ENCODE measurements at places on chromosomes 16 and 17.

- no peak for DNase-seq
Measured at GRCh38 chr17:78166416-78166815, 2.0 kb upstream of the SYNGR2 start.

- no peak for DNase-seq
Measured at GRCh38 chr16:2748757-2749455, 3.5 kb upstream of the SRRM2 start.

DNA sequence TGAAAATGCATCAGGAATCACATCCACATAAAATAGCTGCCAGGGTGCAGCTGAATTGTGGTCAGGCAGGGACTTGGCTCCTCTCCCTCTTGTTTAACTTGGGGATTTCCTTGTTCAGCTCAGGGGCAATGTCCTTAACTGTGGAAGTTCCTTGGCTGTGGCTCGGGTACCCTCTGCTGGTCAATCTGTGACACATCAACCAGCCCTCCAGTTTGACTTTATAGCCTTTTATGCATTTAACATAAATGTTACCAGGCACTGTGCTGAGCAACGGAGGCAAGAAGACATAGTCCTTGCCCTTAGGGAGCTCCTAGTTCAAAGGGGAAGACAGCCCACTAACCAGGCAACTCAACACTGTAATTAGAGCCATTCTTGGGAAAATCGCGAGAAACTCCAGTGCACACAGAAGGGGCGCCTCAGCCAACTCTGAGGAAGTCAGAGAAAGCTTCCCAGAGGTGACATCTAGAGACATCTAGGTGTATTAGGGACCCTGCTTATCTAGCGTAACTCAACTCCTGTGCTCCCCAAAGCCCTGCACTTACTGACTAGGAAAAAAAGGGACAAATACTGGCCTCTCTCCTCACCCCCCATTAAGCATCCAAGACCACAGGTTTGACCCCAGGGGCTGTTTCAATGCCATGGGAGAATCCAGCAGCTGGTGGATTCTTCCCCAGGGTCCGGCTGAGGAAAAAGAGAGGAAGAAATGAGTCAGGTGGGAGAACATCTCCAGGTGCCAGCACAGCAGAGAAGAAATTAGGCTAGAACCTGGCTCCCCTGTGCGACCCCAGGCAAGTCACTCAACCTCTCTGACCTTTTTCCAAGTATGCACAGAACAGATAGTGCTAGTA, 17.3 kb upstream of the EEF2K start:
- DNase-seq = peak; percentile 12

DNA sequence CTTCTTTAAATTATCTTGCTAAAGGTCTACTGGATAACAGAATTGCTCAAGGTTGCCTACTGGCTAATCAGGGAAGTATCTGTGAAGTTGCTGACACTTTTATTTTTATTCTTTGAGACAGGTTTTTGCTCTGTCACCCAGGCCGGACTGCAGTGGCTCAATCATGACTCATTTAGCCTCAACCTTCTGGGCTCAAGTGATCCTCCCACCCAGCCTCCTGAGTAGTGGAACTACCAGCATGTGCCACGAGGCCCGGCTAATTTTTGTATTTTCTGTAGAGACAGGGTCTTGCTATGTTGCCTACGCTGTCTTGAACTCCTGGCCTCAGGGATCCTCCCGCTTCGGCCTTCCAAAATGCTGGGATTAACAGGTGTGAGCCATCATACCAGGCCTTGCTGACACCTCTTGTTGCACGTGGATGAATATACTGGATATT, 43.1 kb downstream of the GLG1 start:
- DNase-seq = no peak

GRCh38 chr17:27153005-27153404, 140.9 kb upstream of the WSB1 start:
- no peak for DNase-seq

DNA sequence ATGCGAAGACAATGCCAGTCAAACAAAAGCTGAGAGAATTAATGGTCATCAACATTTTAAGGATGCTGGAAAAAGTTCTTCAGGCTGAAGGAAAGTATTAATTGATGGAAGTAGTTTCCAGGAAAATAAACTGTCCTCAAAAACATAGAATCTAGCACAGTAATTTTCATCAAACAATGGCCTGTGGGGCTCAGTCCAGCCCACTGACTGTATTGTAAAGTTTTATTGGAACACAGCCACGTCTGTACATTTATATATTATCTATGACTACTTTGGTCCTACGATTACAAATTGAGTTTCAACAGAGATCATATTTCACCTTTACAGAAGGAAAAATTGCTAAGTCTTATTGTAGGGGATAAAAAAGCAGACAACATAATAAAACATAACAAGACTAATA, 484.5 kb downstream of the KCNJ2 start:
- no peak for DNase-seq

GRCh38 chr16:14121872-14122271, 50.8 kb downstream of the MRTFB start:
- no peak for DNase-seq

- no peak for DNase-seq
Measured at GRCh38 chr17:10063730-10064241, 134.6 kb downstream of the GAS7 start.

- DNase-seq = no peak
Measured at GRCh38 chr17:51238255-51238887, 21.5 kb downstream of the MBTD1 start.

DNA sequence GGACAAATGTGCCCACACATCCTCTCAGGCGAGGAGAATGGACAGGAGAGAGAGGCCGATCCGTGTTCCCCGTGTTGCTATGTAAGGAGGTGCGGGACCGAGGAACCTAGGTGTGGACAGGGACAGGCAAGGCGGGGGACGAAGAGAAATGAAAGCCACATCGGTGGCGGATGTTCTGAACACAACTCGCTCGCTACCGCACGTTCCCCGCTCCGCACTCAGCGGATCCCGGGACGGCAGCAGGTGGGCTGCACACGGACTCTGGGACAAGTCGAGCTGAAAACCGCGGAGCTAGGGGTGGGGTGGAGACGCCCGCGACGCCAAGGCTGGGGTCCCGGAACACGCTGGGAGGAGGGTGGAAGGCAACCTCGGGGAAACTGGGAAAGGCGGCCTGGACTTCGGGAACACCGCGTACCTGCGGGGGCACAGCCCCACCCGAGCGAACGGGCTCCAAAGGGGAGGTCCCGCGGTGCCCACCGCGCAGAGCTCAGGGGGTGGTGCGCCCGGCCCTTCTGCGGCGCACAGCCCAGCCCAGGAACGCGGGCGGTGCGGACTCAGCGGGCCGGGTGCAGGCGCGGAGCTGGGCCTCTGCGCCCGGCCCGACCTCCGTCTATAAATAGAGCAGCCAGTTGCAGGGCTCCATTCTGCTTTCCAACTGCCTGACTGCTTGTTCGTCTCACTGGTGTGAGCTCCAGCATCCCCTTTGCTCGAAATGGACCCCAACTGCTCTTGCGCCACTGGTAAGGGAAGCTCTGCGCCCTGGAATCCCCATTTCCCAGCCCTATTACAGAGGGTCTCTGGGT, at the start of gene MT1E:
Gene MT1E (plus strand): TSS at position 642 of the 803 bp plus-strand sequence. CDS start 71 bp downstream, at position 713.
- DNase-seq = no peak

DNA sequence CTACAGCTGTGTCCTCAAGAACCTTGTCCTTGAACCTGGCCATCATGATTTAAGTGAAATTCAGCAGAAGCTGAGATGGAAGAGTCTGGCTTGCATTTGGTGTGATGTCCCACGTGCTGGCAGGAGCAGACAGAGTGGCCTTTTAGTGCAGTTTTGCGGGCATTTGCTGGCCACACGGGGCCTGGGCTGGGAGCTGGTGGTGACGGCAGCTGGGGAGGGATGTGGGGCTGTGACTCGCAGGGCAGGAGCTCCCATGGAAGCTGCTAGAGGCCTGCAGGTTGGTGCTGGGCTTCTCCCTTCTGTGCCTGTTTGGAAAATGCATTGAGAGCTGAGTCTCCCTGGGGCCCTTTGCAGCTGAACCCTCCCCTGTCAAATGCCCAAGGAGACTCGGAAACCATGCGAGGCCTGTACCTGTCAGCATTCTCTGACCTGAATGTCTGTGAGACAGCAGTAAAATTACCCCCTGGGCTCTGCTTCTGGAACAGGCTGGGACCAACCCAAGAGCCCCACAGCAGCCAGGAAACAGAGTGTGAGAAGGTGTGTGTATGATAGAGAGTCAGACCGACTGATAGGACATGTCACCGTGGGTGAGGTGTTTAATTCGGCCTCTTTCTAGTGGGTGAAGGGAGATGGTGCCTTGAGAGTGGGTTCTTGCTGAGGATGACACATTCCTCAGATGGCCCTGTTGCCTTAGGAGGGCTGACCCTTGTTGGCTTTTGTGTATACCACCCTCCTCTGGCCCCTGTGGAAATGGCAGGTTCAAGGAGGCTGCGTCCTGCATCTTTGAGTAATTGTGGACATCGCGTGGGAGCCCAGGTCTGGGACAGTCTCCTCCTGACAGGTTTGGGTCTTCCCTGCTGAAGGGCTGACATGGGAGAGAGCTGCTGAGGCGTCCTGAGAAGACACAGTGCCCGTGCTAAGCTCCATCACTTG, 145.5 kb downstream of the MSI2 start:
- DNase-seq = no peak

DNA sequence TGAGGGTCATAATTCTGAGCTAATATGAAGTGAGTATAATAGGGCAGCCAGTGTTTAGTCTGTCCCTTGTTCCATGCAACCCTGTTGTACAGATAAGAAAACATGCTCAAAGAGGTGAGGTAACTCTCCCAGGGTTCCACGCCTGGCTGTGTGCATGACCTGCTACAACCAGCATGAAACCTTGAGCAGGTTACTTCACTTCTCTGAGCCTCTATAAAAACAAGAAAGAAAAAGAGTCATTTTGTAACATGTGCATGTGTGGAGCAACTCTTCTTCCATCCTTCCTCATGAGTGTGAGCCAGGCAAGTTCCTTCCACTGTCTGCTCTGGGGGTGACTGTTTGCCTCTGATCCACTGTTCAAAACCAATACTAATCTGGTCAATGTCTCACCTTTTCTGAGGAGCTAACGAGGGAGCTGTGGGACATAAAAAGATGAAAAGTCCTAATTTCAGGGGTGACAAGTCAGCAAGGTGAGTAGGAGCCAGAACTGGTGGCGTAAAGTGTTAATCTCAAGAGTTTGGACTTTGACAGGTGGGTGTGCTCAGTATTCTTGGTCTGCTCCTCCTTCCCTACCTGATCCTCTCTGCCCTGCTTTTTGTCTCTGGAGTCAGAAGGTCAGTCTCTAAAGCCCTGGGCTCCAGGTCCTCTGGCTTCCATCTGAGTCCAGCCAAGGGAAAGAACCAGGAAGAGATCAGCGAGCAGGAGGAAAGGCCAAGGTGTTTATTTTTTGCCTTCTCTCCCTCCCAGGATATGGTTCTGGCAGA, 21.5 kb downstream of the GFOD2 start:
- no peak for DNase-seq

DNA sequence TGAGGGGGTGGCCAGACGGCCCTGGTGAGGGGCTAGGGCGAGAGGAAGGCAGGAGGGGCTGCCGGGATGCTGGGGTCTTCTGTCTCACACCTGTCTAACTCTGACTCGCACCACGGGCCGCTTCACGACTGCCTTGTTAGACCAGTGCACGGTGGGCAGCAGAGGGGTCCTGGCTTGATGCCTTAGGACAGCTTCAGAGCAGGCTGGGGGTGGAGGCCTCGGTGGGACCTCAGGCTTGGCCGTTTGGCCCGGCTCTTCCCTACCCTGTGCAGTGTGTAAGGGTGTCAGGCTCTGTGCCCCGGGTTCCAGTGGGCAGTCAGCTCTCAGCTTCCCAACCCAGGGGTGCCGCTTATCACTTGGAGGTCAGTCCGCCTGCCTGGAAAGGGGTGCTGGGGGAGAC, 100.7 kb downstream of the OR1D5 start:
- DNase-seq = no peak

GRCh38 chr17:69096541-69096940, 35.8 kb upstream of the ABCA9 start:
- DNase-seq = no peak

DNA sequence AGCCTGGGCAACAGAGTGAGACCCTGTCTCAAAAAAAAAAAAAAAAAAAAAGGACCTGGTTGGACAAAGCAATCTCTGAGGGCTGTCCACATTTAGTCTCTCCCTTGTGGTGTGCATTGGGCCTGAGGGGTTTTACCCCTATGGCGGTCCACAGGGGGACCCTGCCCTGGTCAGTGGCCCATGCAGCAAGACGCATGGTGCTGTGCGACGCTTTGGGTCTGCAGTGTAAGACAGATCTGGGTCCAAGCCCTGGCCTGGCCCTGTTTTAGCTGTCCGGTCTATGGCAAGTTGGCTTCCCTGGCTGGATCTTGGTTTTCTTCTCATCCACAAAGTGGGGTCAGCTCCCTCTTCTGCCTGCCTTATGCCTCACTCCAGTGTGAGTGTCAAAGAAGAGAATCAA, 123.2 kb upstream of the NLRP1 start:
- no peak for DNase-seq

- DNase-seq = no peak
Measured at GRCh38 chr17:76678330-76678729, 32.4 kb downstream of the MXRA7 start.

GRCh38 chr17:42989141-42989540, 8.8 kb downstream of the RUNDC1 start:
- no peak for DNase-seq

GRCh38 chr17:79942591-79943346, 92.9 kb downstream of the TBC1D16 start:
- DNase-seq = no peak

DNA sequence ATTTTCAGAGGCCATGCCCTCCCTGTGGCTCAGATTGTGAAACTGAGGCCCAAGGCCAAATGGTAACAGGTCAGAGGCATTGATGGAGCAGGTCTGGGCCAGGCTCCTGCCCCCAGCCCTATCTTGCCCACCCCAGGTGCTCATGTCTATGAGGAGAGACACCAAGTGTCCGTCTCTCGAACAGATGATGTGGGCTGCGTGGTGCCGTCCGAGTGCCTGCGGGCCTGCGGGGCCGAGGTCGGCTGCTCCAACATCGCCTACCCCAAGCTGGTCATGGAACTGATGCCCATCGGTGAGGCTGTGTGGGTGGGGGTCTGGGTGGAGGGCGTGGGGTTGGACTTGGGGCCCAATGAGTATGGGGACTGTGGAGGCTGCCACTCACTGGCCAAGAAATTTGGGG, 8.7 kb upstream of the FAM83G start:
- no peak for DNase-seq

DNA sequence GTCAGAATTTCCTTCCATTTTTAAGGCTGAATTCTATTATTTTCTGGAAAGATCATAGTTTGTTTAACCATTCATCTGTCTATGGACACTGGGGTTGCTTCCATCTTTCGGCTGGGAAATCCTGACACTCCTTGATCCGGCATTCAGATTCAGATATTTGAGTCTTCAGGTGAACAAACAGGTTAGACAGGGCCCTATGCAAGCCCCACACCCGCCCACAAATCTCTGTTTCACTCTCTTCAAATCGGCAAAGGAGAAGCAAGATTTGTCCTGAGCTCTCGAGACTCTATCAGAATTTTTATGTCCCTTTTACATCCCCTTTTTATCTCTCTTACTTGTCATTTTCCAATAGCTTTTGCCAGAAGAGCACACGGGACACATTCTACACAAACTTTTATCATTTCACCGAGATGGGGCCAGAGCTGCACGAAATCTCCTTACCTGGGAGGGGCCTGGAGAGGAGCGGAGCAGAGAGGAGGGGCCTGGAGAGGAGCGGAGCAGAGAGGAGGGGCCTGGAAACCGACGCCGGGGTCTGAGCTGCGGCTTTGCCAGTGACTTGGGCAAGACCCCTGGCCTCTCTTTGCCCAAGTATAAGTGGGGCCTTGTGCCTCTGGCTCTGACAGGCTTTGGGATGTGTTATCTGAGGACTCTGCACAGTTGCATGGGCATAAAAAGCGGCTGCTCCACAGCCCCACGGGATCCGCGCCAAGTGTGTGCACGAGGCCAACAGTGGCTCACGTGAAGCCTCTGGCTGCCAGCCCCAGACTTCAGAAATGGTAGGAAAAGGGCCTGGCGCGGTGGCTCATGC, 54.3 kb upstream of the RBFOX3 start:
- no peak for DNase-seq
